ENCODE measurements at places on chromosomes 2 and 18.

- DNase-seq, result no peak
These were observed 128.5 kb downstream of the QPCT start for GRCh38 chr2:37472959-37473358.

GRCh38 chr18:25727281-25727985, 363.0 kb downstream of the SS18 start:
- DNase-seq, result no peak

DNA sequence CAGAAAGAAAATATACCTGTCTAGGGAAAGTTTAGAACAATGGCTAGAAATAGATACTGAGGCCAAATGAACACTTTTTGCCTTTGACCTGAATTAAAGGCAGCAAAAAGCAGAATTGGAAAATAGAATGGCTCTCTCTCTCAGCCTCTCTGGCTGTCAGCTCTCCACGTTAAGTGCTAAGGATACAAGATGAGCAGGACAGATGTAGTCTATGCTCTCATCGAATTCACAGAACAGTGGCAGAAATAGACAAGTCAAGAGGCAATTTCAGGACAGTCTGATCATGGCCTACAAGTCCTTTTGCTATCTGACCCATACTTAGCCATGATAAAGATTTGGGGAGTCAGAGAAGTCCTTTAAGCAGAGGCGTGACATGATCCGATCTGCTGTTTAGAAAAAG, 120.2 kb upstream of the CREB1 start:
- DNase-seq, result no peak

DNA sequence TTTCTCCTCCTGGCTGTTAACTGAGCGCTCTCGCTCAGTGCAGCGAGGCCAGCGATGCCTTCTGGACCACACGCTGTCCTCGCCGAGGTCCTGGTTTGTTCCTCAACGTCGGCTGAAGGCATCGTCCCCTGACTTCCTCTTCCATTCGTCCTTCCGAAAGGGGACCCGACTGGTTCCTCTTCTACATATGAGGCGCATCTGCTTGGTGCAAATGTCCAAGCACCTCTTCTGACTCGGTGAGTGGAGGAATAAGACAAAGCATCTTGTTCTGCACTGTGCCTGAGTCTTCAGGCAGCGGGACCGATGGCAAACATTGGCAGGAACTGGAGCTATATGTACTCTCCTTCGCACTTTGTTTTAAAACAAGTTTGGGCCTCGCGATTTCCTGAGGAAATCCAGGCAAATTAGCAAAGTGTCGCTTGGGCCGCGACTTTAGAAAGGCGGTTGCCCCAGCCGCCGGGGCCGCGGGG, 621 bp upstream of the KCNS3 start:
- DNase-seq, result no peak

- DNase-seq, result no peak
These were observed 43.2 kb upstream of the YWHAQ start for GRCh38 chr2:9673914-9674481.

- peak; percentile 6 for DNase-seq
These were observed 48.9 kb downstream of the TGIF1 start for GRCh38 chr18:3498698-3499471.

- DNase-seq, result no peak
These were observed 6.6 kb upstream of the AFTPH start for GRCh38 chr2:64517511-64517884.

- DNase-seq, result no peak
These were observed 46.5 kb downstream of the UNC50 start for GRCh38 chr2:98654699-98655495.

GRCh38 chr2:37357530-37357929, 13.1 kb downstream of the QPCT start:
- DNase-seq, result no peak

- no peak for DNase-seq
These were observed 17.0 kb upstream of the HPCAL1 start for GRCh38 chr2:10285556-10286198.

GRCh38 chr2:186031229-186031628, 292.6 kb downstream of the FSIP2 start:
- DNase-seq, result no peak

- DNase-seq, result no peak
These were observed 70.0 kb downstream of the TWSG1 start for GRCh38 chr18:9404565-9405060.

DNA sequence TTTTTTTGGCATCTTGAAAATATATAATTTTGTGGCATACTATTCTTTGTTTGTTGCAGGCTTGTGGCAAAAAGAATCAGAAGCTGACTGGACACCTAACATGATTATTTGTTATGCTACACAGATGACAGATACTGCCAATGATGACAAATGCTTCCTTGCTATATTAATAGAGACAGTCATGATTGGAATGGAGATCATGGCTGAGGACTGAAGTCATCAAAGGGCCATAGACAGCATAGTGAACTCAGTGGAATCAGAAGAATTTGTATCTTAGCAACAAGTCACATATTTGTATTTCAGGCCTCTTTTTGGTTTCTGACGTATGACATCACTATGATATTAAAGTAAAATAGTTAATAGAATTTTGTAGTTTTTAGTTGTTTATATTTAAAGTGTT, 1003.8 kb upstream of the DDX18 start:
- no peak for DNase-seq

DNA sequence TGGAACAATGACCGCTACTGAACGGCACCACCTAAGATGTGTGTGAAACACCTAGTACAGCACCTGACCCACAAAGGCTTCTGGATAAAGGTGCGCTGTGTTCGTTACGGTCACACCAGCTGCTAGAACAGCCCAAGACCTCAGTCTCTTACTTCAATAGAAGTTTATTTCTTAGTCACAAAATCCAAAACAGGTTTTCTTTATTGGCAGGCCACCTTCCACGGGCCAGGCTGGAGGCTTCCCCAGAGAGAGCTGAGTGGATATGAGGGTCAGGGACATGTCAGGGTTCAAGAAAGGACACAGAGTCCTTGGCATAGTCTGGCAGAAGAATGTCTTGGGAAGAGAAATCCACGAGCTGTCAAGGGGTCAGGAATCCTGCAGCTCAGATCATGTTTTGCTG, 92.2 kb downstream of the COL6A3 start:
- DNase-seq, result no peak

GRCh38 chr18:76385681-76385975, 109.4 kb downstream of the ZNF516 start:
- no peak for DNase-seq

- DNase-seq, result no peak
These were observed 22.9 kb upstream of the NCKAP5 start for GRCh38 chr2:133591164-133591563.

DNA sequence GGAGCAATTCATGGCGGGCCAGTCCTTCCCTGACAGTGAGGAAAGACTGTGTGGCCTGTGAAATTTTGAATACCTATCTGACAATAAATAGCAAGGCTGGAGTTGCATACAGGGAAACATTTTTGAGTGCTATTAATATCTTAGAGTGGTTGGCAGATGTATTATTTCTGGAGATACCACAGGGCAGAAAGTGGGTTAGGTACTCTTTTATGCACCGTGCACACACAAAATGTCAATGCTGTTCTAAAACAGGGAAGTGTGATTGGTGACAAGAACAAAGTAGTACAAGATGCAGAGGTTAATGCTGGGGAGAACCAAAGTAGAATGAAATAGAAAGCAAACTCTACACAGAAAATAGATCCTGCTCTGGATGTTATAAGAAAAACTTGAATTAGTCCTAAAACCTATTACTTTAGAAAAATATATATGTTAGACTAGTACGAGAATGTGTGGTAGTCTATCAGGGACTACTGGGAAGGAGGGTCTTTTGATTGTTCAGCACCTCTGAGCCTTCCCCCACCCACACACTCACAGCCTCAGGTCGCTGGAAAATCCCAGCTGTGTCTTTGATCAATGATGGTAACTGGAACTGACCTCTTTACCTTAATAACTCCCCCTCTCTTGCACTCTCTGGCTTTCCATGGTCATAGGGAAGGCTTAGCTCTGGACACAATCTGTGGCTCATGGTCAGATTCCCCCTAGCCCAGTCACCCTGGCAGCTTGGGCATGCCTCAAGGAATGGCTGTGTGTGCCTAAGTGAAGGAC, 58.2 kb downstream of the SERPINB8 start:
- DNase-seq, result no peak

GRCh38 chr2:151638191-151638933, 95.9 kb downstream of the NEB start:
- peak; percentile 7 for DNase-seq

DNA sequence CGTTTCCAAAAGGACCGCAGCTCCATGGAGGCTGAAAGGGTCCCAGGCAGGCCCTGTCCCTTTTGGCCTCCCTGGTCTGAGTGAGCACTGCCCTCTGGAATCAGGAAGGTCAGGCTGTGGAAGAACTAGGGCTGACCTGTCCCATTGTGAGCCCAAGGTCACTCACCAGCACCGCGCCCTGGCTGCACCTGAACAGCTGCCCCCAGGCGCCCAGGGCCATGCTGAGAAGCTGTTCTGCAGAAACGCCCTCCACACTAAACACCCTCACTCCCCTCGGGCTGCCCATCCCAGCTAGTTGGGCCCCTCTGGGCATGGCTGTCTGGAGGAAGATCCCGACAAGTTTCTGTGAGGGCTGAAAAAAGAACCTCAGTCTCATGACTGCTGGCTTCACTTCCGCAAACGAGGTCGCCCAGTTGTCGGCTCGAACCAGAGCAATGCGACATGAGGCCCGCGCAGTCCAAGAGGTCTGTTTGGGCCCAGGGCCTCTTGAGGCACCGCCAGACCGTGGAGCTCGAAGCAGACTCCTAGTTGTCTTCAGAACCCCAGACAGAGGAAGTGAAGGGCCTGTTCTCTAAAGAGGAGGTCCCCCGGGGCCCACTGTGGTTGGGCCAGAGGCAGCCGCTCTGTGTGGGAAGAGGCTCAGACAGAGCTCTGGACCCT, 64.4 kb downstream of the INPP5D start:
- DNase-seq, result no peak

- no peak for DNase-seq
These were observed 652.0 kb downstream of the PLCL1 start for GRCh38 chr2:198456418-198456817.

DNA sequence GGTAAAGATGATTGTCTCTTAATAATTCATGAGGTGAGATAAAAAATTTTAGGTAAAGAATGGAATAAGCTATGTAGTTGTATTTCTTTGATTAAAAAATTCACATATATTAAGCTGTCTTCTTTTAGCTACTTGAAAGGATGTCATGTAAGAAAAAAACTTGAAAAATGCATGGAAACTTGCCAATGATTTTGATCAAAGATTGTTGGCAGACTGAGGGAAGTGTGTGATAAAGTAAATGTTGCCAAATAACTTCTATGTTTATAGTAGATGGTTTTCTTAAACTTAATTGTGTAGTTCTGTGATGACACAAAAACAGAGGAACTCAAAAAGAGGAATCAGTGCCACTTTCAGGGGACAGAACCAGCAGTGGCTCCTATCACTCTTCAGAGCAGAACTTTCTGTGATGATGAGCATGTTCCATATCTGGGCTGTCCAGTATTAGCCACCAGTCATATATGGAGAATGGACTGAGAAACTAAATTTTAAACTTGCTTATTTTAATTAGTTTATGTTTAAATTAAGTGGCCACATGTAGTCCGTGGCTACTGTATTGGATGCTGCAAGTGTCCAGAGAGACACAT, 51.9 kb upstream of the SLC38A11 start:
- no peak for DNase-seq

GRCh38 chr2:96954011-96954846, 32.2 kb downstream of the FAM178B start:
- no peak for DNase-seq

DNA sequence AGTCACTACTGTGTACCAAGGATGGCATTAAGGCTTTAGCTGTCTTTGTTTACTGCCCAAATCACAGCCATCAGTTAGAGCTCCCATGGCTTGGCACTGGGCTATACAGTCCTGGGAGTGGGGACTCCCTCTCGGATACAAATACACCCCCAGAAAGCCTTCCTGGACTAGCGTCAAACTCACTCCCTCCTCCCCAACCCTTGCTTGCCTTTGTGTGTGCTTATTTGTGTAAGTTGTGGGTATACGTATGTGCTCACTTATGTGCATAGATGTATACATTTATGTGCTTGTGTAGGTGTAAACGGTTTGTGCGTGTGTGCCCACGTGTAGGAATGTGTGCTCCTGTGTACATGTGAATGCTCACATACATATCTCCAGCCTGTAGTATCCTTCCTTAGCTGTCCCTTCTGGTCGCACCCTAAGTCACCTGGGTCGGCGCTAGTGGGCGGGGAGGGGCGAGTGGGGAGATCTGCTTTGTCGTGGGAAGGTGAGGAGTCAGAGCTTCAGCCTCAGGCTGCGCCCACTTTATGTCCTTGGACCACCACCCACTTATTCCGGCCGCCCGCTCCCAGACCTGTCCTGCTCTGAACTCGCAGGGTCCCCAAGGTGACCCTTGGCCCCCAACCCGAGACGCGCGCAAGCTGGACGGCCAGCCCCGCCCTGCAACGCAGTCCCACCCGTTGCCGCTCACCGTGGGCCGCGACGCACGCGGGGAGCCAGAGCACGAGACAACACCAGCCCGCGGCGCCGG, 461 bp downstream of the PRADC1 start:
- DNase-seq, result peak; percentile 16

DNA sequence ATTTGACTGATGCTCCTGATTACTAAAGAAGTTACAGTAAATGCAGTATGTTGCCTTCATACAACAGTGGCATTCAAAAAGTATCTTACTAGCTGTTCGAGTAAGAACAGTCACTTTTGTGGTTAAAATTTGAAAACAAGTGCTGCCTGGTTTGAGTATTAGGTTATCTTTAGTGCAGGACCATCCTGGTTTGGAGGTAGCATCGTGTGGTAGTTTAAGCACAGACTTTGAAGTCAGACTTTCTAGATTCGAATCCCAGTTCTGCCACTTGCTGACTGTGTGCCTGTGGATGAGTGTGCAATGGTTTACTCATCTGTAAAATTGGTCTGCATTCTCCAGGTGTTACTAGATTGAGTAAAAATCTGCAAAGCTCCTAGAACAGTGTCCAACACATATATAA, 96.8 kb downstream of the SGPP2 start:
- no peak for DNase-seq

All from activated CD4-positive, alpha-beta T cell treated with anti-CD3 and anti-CD28 coated beads, Interleukin-2, amount 50 U/mL, for 1 hour (primary cell).